Right lung (tissue), 10 donors: ENCODE measurements at places on chromosomes 7 and 10. TPM values are rescaled to one million over a fixed set of nuclear protein-coding genes. Genes with fewer than 3 reads are reported as not detected.
A peak's percentile ranks its signal among the peaks of the same experiment; 100 is the strongest.

DNA sequence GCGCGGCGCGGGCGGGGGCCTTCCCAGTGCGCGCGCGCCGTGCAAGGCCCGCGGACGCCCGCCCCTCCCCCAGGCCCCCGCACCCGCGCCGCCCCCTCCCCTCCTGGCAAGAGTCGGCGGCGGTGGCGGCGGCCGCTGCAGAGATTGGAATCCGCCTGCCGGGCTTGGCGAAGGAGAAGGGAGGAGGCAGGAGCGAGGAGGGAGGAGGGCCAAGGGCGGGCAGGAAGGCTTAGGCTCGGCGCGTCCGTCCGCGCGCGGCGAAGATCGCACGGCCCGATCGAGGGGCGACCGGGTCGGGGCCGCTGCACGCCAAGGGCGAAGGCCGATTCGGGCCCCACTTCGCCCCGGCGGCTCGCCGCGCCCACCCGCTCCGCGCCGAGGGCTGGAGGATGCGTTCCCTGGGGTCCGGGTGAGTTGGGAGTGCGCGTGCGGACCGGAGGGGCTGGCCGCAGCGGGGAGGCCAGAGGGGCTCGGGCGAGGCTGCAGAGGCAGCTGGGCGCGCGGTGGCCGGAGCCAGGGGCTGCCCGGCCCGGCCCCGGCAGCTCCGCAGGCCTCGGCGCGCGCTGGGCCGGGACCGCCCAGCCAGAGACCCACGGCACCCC is at the start of gene BMPR1A:
Gene BMPR1A (plus strand): TSS at position 109 of the 602 bp plus-strand sequence. CDS start 119,400 bp downstream, outside the sequence.
- no peak for DNase-seq

DNA sequence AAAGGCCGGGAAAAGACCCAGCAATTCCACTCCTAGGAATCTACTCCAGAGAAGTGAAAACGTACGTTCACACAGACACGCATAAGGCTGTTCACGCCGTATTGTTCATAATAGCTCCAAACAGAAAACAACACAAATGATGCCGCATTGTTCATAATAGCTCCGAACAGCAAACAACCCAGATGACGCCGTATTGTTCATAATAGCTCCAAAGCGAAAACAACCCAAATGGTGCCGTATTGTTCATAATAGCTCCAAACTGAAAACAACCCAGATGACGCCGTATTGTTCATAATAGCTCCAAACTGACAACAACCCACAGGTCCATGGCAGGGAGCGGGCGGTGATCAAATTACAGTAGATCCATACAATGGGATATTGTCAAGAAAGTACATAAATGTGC is 85.2 kb upstream of the DNAAF5 start:
- DNase-seq = no peak

GRCh38 chr7:127872122-127872521 is 159.1 kb downstream of the LRRC4 start:
- no peak for DNase-seq

GRCh38 chr7:81769891-81770727 is at the start of gene HGF:
Gene HGF, minus strand, starts transcription at chr7:81770047. Its CDS starts 76 bp downstream, at chr7:81769971.
- DNase-seq = peak; percentile 85

- no peak for DNase-seq
Measured at GRCh38 chr10:79348640-79348988, 1.3 kb downstream of the PPIF start.

DNA sequence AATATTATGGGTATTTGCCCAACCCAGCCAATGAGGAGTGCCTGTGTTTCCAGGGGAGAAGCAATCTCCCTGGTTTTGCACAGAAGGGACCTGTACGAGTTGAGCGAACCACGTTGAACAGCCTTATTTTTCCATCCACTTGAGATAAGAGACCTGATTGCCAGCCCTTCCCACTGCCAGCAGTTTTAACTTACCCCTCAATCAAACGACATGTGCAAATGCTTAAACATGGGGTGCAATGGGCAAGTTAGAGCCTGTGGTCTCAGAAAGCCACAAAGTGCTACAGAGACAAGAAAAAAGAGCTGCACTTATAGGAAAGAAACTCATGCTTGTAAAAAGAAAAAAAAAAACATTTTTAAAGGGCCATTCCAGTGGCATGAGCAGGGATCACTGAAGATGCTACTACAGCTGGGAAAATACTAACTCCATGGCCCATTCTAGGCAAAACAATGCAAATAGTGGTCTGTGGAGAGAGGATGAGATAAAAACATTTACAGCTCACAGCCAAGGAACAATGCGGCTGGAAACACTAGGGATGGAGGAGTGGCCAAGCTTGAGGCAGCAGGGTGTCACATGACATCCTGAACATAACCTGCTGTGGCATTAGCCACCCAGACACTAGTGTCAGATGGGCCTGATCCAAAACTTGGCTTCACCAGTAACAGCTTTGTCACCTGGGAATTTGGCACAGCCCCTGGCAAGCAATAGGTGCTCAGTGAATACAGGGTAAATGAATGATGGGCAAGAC is 162.8 kb downstream of the ELMO1 start:
- DNase-seq = no peak

- no peak for DNase-seq
Measured at GRCh38 chr10:64156166-64156565, 635.0 kb downstream of the REEP3 start.

GRCh38 chr10:103280506-103280905 is 3.6 kb downstream of the INA start:
- DNase-seq = no peak

- no peak for DNase-seq
Measured at GRCh38 chr10:98141484-98142073, 7.1 kb downstream of the R3HCC1L start.

DNA sequence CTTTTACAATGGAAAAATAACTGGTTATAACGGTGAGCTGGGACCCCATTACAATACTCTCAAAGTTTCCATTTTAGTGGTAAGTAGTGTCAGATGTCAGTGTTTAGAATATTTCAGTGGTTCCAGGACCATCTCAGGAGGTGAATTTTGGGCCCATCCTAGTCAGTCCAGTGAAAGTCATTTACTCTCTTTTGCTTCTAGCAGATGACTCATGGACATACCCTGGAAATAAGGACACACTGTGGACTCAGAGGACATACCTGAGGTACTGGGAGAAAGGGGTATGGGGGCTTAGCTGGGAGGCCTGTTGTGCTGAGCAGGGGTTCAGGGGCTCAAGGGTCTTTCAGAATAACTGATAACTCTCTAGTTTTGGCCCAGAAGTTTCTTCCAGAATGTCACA is 618 bp upstream of the GIMAP4 start:
- DNase-seq = no peak

DNA sequence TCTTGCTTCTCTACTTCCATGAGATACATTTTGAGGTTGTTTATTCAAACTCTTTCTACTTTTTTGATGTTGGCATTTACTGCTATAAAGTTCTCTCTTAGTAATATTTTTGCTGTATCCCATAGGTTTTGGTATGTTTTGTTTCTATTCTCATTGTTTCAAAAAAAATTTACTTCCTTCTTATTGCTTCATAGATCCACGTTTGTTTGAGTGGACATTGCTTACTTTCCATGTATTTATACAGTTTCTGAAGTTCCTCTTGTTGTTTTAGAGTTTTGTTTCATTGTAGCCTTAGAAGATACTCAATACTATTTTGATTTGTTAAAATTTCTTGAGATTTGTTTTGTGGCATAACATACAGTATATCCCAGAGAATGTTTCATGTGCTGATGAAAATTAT is 13.7 kb downstream of the TAS2R40 start:
- no peak for DNase-seq

DNA sequence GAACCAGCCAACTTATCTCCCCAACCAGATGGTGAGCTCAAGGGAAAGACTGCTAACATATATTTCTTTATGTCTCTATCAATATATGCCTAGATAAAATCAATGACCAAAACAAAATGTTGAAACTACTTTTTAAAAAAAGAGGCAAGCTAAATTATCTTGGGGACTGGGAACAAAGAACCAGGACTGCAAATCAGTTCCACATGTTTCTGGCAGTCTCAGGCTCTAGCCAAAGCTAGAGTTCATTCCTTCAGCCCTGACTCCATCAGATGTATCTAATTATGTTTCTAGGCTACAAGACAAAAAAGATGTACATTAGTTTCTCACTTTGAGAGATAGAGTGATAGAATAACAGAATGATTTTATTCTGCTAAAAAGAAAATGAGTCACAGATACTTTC is 1290.3 kb upstream of the SORCS1 start:
- DNase-seq = no peak

- no peak for DNase-seq
Measured at GRCh38 chr7:24926623-24927524, 53.1 kb downstream of the OSBPL3 start.

DNA sequence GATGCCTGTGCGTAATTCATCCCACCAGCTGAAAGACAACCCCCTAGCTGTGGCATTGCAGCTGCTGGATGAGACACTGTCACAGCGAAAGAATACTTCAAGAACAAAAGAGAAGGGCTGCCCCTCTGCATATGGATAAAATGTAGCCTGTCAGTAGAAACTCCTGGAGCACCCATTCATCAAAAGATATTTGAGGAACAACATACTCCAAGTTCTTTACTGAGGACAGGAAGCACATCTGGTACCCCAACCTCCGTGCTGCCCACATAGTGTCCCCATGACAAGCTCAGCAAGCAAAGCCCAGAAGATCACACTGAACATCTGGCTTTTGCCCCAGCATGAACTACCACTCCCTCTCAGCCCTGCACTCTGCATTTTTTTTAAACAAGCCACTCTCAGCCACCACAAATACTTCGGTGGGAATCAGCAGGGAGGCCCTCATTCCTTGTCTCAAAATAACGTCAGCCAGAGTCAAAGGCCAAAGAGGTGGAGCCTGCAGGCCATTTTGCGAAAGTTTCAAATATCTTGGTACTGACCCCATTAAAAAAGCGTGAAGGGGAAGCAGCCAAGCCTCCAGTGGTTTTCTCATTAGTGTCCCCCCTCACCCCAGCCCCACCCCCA is 1.7 kb downstream of the CREB3L2 start:
- peak; percentile 68 for DNase-seq

- DNase-seq = no peak
Measured at GRCh38 chr10:121624836-121625486, 26.7 kb upstream of the FGFR2 start.

DNA sequence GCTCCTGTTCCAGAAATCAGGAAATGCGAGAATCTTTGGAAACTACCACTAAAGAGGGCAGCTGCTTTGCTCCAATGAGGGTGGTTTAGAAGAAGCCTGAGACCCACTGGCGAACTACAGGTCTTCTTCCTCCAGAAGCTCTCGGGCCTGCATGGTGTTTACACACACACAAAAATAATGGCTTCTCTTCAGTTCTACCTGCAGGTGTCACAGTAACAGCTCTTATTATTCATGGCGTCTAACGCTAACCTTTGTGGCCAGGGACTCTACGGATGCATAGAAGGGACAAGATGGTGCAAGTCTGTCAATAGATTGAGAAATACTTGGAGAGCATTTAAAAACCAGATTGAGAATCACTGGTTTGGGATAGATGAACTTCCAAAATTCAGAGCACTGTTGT is 22.4 kb downstream of the GPR141 start:
- no peak for DNase-seq

The ACTL6B gene
- polyA plus RNA-seq = 0.40 TPM

The EIF3A gene
- polyA plus RNA-seq = 157 TPM

The NOS3 gene
- 5.4 TPM for polyA plus RNA-seq

The CFTR gene
- 35.4 TPM for polyA plus RNA-seq

The CTAGE8 gene
- polyA plus RNA-seq = 3.8 TPM

The SEMA3E gene
- 28.1 TPM for polyA plus RNA-seq

The GJD4 gene
- polyA plus RNA-seq = 0.40 TPM

The ZNF273 gene
- 15.3 TPM for polyA plus RNA-seq

The HNRNPA2B1 gene
- 1,354 TPM for polyA plus RNA-seq

The OR6V1 gene
- not detected for polyA plus RNA-seq
